ENCODE measurements at places on chromosomes 16 and 17. TPM values are rescaled to one million over a fixed set of nuclear protein-coding genes. Genes with fewer than 3 reads are reported as not detected.
A peak's percentile ranks its signal among the peaks of the same experiment; 100 is the strongest.

DNA sequence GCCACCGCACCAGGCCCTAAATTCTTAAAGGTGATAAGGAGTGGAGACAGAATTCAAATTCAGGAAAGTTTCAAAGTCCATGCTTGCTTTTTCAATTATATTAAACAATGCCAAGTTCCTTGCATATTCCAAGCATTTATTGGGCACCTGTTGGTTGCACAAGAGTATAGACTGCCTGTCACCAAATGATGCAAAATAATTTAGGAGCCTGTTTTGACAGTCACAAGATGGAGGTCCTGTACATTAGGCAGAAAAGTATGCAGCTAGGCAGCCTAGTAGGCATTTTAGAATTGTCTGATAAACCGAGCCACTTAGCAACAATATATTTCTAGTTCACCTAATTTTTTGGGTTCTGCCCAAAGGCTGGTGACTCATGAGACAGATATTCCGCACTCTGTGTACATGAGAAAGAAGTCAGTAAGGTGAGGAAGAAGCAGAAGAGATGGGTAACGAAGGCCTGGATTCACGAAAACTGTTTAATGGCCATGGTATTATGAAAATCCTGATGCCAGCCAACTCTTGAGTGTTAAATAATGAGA, 7.3 kb downstream of the ACACA start:
- DNase-seq = peak; percentile 54

DNA sequence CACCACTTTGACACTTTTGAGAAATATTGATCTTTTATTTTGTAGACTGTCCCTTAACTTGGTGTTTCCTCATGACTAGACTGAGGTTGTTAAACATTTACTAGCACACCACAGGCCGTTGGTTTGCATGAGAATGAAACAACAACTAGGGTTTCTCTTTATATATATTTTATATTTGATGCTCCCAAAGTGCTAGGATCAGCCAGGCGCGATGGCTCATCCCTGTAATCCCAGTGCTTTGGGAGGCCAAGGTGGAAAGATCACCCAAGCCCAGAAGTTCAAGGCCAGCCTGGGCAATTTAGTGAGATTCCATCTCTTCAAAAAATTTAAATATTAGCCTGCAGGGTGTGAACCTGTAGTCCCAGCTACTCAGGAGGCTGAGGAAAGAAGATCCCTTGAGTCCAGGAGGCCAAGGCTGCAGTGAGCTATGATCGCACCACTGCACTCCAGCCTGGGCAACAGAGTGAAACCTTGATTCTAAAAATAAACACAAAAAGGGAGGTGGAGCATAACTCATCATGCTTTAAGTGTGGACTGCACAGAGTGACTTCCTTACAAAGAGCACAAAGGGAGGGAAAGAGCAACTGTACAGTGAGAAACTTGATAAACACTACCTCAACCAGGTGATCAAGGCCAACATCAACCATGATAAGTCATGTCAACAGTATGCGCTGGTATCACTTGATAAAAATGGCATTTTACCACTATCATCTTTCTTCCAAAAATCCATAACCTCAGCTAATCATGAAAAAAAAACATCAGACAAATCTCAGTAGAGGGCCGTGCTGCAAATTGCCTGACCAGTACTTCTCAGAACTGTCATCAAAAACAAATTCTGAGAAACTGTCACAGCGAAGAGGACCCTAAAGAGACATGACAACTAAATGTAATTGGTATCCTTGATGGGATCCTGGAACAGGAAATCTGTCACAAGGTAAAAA, 72.8 kb upstream of the ATF7IP2 start:
- DNase-seq = no peak

TRIM16 gene
- total RNA-seq = 106 TPM

DPEP2 gene
- total RNA-seq = not detected

GRCh38 chr17:69523244-69523861, 108.9 kb downstream of the MAP2K6 start:
- DNase-seq = peak; percentile 35

KRT9 gene
- total RNA-seq = not detected

METTL23 gene
- total RNA-seq = 29.4 TPM

GRCh38 chr16:72278301-72278700, 106.3 kb upstream of the PMFBP1 start:
- DNase-seq = no peak

- no peak for DNase-seq
These were observed 12.3 kb downstream of the EPX start for GRCh38 chr17:58204796-58205195.

DNA sequence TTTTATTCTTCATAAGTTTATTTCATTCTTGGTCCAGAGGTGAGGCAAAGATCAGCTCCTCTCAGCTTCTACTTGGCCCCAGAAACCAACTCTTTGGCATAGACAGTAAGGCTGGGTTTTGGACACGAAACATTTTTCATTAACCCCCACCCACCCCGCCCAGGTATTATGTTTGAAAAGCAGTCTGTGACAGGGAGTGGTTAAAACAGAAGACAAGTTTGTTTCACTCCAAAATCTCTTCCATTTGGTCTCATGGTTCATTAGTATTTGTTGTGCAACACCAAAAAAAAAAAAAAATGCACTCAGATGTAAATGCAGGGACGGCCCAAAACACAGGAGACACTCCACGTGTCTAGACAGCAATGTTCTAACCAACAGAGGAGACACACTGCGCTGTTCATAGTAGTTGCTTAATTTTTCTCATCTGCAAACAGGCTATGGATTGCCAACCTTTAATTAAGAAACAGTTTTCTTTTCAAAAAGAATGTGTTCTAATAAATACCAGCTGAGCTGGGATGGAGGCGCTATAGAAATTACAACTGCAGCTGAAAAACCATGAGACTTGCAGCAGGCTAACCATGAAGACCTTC, 39.8 kb upstream of the MMP2 start:
- no peak for DNase-seq

DNA sequence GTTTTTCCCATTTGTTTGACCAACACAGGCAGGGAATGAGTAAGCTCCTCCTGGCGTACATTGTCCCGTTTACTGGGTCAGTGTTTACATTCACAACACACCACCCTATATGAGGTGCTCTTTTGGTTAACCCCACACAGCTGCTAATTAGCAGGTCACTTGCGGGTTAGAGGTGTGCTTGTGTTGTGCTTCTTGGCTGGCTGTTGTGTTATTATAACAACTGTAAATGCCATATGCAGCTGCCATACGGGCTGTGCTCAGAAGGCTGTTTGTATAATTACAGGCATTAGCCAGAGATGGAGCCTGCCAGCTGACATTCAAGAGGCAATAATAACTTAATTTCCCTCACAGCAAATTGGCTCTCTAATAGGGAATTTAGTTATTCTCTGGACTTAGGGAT, 205.1 kb upstream of the ELAC2 start:
- peak; percentile 41 for DNase-seq

RCVRN gene
- total RNA-seq = not detected

DNA sequence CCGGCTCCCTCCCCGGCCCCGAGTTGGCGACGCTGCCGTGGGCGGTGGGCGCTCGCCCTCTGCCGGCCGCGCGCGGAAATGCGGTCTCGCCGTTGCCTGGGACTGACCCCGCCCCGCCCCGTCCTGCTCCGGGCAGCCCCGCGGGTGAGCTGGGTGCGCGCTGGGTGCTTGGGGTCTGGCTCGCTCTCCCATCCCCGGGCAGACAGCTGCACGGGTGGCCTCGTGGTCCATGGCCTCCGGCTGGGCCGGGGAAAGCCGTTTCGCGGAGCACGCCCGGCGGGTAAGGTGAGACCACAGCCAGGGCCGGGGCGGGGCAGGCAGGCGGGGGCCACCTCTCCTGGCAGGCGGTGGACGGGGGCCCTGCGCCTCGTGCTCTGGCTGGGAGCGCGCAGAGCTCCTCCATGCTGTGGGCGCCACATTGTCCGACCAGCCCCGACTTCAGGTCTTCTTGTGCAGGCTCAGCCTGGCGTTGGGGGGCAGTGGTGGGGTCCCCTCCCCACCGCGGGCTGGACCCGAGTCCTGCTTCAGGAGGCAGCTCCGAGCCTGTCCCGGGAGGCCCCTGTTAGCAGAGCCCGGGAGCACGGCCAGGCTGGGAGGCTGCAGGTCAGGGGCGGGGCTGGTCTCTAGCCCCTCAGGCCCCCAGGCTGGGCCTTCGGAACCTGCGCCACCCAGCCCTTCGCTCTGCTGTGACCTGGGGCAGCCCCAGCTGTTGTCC, 7.0 kb upstream of the C1QTNF8 start:
- peak; percentile 58 for DNase-seq

GRAPL gene
- total RNA-seq = not detected

DNA sequence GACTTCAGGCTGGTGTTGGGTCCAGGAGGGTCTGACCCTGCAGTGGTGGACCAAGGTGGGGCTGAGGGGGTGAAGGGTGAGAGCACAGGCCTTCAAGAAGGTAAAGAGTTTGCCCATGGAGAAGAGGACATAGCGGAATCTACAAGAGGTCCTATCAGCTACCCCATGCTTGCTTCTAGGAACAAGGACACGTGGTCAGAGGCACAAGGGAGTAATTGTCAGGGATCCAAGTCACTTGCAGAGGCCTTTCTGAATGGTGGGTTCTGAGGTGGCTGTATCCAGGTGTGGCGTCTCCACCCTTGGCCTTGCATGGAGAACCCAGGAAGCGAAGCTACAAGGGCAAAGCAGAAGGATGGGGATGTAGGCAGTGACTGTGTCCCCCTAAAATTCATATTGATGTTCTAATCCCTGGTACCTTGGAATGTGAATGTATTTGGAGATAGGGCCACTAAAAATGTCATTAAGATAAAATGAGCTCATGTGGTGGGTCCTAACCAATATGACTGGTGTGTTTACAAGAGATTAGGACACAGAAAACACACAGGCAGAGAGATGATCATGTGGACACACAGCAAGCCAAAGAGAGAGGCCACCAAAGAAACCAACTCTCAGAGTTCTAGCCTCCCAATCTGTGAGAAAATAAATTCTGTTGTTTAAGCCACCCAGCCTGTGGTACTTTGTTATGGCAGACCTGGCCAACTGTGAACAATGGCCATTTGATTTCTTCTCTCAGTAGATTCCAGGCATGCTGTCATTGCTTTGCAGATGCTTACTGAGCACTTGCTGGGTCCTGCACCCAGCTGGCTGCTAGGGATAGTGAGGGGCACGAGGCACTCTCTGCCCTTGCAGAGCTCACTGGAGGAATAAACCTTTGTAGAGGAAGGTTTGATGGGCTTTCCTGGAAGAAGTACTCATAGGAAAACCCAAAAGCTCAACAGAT, 75.8 kb downstream of the UTP18 start:
- no peak for DNase-seq

DNA sequence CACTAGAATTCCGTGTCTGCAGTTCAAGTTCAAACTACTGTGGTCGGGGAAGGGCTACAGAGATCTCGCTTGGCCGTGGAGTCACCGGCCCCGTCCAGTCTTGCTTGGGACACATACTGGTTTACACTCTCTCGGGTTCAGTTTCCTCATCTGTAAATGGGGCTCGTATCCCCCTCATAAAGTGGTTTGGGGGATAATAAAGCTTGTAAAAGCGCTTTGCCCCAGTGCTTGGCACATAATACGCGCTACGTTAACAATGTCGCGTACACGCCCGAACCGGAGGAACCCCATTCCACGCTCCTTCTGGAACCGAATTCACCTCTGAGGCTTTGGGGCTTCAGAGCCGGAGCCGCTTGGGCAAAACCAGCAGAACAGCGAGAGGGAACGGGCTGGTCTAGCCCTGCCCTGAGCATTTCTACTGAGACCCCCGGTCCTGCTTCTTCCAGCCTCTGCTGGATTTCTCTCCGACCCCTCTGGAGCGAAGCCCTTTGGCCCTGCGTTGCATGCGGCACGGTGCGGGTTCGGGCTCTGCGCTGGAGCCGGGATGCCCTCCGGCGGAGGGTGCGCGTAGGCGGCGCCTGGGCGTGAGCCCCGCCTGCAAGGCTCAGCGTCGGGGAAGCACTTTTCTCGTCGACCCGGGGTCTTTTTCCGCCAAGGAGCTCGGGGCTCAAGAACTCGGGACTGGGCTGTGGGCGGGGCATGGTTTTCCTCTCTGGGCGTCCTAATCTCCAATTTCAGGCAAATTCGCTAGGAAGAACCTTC, 26.1 kb upstream of the HOXB13 start:
- peak; percentile 13 for DNase-seq

Data from Daoy (cell line).